ENCODE measurements at places on chromosomes 5 and 9.
A peak's percentile ranks its signal among the peaks of the same experiment; 100 is the strongest.

- DNase-seq, result no peak
Measured at GRCh38 chr5:154236536-154237375, 46.2 kb downstream of the GALNT10 start.

DNA sequence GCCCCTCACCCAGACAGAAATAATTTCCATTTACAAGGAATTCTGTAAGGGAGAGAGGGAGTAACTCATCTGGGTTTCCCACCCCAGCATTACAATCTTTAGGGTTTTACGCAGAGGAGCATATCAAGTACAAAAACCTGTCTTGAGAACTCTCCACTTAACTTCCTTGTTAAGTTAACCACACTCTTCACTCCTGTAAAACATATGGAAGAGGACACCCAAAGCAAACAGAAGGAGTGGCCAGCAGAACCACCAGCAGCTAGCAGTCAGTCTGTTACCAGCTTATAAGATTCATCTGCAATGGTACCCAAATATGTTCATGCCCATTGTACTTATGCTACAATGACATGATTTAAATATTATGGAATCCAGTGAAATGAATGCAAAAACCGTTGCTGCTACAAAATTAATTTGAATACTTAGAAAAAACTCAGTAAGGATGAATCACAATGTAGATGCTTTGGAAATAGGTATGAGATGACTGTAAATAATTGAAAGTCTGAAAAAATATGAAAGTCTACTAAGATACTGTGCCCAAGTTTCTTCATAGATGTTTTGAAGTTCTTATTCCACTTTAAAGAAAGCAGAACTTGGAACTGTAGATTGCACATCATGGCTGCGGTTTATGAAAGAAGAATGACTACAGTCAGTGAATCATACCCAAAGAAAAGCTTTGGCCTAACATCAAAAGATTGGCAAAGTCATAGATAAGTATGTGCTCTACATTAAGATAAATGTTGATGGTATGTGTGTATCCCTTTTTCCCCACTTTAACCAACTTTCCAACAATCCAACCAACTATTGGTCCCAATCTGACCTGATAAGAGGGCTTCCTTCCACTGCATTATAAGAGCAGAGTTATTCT is 233.6 kb downstream of the ACTL7B start:
- DNase-seq, result peak; percentile 2

DNA sequence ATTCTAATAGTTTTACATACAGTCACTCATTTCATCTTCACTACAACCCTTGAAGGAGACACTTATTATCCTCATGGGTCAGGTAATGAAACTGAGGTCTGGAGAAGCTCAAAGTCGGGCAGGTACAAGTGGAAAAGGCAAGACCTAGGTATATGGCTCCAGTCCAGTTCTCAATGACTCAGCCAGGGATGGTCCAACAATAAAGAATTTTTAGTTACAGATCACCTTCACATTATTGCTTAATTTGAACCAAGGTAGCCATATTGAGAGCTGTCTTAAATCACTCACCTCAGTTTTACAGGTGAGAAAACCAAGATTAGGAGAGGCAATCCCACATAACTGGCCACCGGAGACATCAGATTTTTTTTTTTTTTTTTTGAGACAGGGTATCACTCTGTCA is 55.4 kb downstream of the PTPN3 start:
- DNase-seq, result no peak

- no peak for DNase-seq
Measured at GRCh38 chr5:14727928-14728458, 63.5 kb downstream of the OTULIN start.

DNA sequence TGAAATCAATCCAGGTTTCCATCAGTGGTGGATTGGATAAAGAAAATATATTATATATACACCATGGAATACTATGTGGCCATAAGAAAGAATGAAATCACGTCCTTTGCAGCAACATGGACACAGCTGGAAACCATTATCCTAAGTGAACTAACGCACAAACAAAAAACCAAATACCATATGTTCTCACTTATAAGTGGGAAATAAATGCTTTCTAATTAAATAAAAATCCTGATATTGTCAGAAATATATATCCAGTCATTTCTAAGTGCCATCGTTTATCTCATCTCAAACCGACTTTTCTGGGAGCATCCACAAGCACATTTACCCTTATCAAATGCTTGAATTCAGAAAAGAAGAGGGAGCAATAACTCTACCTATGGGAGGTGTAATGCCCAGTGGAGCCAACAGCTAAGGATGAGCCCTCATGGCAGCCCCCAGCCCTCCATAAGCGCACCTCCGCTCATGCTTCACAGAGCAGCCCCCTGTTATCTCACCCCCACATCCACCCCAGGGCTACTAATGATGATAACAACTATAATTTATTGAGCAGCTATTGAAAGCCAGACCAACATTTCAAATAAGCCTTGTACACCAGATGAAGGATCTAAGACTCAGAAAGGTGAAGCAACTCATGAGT is 101.7 kb upstream of the SPOCK1 start:
- no peak for DNase-seq

DNA sequence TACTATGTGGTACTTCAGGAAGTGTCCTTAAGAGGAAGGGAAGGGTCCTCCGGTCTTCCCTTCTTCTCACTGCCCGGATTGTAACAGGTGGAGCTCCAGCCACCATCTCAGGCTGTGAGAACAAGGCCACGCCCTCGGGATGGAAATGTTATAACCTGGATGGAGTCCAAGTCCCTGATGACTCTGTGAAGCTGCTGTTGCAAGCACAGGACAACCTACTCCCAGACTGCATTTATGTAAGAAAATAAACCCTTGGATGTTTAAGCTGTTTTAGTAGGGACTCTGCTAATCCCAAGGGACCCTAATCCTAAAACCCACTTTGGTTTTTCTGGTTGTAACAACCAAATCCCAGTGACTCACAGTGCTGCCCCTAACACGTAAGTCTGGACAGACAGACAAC is 221.6 kb downstream of the ACTL7B start:
- DNase-seq, result peak; percentile 73

DNA sequence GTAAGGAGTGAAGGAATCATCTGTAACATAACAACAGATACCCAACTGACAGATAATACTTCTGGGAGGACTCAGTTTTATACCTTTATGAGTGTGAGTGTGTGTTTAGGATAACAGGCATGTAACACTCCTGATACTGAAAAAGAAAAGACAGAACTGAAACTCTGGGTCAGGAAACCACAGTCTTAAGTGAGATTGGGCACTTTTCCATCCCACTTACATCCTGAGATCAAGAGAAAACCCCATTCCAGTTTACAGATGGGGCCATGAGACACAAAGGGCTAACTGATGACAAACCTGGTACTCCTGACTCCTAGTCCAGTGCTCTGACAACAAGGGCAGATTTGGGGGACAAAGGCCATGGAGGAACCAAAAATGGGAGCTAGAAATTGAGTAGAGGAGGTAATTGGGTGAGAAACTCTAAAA is 18.0 kb downstream of the IL5 start:
- no peak for DNase-seq
